ENCODE measurements at places on chromosomes 4 and X.
A peak's percentile ranks its signal among the peaks of the same experiment; 100 is the strongest.

DNA sequence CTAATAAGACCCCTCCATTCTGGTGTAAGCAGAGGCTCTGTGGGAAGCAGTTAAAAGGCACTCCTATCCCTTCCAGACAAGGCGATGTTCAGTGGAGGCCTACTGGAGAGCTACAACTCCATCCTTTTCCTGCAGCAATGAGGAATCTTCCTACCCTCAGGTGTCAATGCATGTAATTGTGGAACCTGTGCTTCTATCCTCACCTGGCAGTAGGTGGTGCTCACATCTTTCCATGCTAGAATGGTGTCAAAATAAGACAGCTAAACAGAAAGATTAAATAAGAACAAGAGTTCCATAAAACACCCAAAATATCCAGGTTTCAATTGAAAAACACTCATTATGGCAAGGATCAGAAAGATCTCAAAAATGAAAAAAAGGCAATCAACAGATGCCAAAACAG is 224.6 kb downstream of the IL15 start:
- no peak for DNase-seq
- H3K27ac ChIP-seq, result no peak overlapping the region
- H3K27me3 ChIP-seq, result no peaks in the 10 kb centered on the region
- no peaks in the 10 kb centered on the region for H3K4me1 ChIP-seq
- no peaks in the 10 kb centered on the region for H3K36me3 ChIP-seq
- no peak overlapping the region for H3K4me3 ChIP-seq

GRCh38 chr4:113147498-113148111 is 98.2 kb downstream of the ANK2 start:
- no peaks in the 10 kb centered on the region for H3K36me3 ChIP-seq
- H3K4me1 ChIP-seq, result no peaks in the 10 kb centered on the region
- DNase-seq, result no peak
- H3K27me3 ChIP-seq, result no peaks in the 10 kb centered on the region

- H3K4me3 ChIP-seq, result no peak overlapping the region
- no peaks in the 10 kb centered on the region for H3K36me3 ChIP-seq
Observed at GRCh38 chr4:26275281-26275680, 45.5 kb upstream of the RBPJ start.

DNA sequence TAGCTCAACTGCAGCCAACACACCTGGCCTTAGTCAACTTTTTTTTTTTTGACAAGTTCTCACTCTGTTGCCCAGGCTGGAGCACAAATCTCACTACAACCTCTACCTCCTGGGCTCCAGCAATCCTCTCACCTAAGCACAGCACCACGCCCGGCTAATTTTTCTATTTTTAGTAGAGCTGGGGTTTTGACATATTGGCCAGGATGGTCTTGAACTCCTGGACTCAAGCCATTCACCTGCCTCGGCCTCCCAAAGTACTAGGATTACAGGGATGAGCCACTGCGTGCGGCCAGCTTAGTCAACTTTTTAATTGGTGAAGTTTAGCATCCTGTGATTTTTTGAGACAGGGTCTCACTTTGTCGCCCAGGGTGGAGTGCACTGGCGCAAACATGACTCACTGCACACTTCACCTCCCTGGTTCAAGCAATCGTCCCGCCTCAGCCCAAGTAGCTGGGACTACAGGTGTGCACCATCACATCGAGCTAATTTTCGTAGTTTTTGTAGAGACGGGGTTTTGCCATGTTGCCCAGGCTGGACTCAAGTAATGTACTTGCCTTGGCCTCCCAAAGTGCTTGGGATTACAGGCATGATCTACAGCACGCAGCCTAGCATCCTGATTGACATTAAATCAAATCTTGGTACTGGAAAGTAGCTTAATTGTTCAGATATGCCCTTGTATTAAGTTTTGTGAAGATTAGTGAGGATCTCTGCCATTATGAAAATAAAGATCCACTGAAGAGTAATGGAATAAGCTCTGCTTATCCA is 8.3 kb downstream of the HNRNPDL start:
- H3K27me3 ChIP-seq, result no peaks in the 10 kb centered on the region
- DNase-seq, result no peak
- no peak overlapping the region for H3K27ac ChIP-seq
- peaks cover 51% of the 10 kb centered on the region for H3K36me3 ChIP-seq
- H3K4me1 ChIP-seq, result peaks cover 5% of the 10 kb centered on the region

DNA sequence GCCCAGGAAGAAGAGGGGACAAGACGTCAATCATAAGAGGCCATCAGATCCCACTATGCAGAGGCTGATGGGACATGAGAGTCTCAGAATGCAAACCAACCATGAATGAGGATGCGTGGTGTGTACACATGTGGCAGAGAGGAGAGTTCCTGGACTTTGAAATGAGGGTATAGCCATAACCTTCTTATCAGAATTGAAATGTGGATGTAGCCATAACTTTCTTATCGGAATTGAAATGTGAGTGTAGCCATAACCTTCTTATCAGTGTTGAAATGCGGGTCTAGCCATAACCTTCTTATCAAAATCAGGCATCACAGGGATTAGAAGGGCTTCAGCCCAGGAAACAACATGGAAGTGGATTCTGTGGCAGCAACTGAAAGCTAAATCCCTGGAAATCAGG is 415.5 kb upstream of the FAT1 start:
- H3K27me3 ChIP-seq, result no peaks in the 10 kb centered on the region
- H3K27ac ChIP-seq, result no peak overlapping the region
- H3K4me3 ChIP-seq, result no peak overlapping the region
- no peaks in the 10 kb centered on the region for H3K4me1 ChIP-seq
- no peaks in the 10 kb centered on the region for H3K36me3 ChIP-seq
- DNase-seq, result no peak

GRCh38 chr4:76694056-76694455 is 203.9 kb downstream of the SOWAHB start:
- no peak overlapping the region for H3K4me3 ChIP-seq
- H3K27me3 ChIP-seq, result peaks cover 50% of the 10 kb centered on the region
- no peaks in the 10 kb centered on the region for H3K36me3 ChIP-seq
- H3K27ac ChIP-seq, result no peak overlapping the region
- H3K4me1 ChIP-seq, result peaks cover 10% of the 10 kb centered on the region
- DNase-seq, result no peak

GRCh38 chr4:180455226-180455625 is 1788.0 kb upstream of the TENM3 start:
- H3K4me3 ChIP-seq, result no peak overlapping the region
- H3K4me1 ChIP-seq, result no peaks in the 10 kb centered on the region
- no peak for DNase-seq
- no peaks in the 10 kb centered on the region for H3K27me3 ChIP-seq

- H3K36me3 ChIP-seq, result no peaks in the 10 kb centered on the region
- no peak overlapping the region for H3K4me3 ChIP-seq
- no peak overlapping the region for H3K27ac ChIP-seq
- no peaks in the 10 kb centered on the region for H3K4me1 ChIP-seq
- no peak for DNase-seq
Observed at GRCh38 chr4:172983631-172984030, 185.0 kb upstream of the GALNT7 start.

DNA sequence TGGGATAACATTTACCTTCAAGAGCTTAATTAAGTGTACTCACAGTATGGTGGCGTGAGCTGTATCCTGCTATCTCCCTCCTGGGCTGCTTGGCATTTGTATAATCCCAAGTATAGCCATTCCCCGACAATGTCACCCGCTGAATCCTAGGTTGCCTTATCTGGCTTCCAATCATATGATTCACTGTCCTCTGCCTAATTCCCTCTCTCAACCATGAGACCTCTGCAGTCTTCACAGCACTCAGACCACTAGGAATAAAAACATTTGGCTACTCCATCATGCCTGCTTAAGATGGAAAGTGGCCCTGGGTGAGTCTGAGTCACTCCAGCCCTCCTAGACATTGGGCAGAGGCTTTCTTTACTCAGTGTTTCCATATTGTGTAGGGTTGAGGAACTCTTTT is 28.9 kb upstream of the WDFY3 start:
- H3K27ac ChIP-seq, result no peak overlapping the region
- H3K36me3 ChIP-seq, result no peaks in the 10 kb centered on the region
- no peak overlapping the region for H3K4me3 ChIP-seq
- no peaks in the 10 kb centered on the region for H3K27me3 ChIP-seq

DNA sequence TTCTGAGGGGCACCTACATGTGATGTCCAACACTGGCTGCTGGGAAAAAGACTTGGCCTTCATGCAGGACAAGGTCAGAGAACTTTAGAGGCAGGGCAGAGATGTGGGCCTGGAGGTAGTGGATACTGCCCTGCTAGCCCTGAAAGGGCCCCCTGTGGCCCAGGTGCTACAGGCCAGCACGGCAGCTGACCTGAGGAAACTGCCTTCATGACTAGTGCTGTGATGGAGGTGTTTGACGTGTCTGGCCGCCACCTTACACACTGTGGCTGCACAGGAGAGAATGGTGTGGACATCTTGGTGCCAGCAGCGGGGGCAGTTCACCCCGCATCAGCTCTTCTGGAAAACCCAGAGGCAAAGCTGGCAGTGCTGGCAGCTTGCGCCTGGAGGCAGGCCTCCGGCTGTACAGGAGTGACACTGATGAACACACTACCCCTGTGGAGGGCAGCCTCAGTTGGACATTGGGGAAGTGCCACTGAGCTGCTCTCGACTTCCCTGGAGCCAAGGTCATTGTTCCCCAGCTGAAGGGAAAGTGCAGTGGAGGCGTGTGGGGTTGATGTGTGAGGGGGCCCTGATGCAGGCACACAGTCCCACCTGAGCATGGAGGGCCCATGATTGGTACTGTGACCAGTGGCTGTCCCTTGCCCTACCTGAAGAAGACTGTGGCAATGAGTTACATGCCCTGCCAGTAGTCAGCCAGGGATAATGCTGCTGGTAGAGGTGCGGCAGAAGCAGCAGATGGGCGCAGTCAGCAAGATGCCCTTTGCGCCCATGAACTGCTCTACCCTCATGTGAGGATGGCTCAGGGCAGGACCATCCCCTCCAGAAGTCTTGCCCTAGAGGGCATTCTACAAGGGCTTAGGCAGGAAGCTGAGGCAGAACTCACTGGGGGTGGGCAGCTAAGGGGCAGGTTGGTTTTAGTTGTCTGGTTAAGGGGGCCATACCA is 36.9 kb downstream of the COQ2 start:
- DNase-seq, result no peak
- H3K36me3 ChIP-seq, result no peaks in the 10 kb centered on the region
- H3K4me1 ChIP-seq, result peaks cover 9% of the 10 kb centered on the region

- no peak overlapping the region for H3K4me3 ChIP-seq
- no peak overlapping the region for H3K27ac ChIP-seq
- H3K36me3 ChIP-seq, result no peaks in the 10 kb centered on the region
- no peaks in the 10 kb centered on the region for H3K4me1 ChIP-seq
- no peak for DNase-seq
Observed at GRCh38 chr4:95141361-95141760, 383.6 kb downstream of the BMPR1B start.

- no peaks in the 10 kb centered on the region for H3K27me3 ChIP-seq
- H3K4me3 ChIP-seq, result no peak overlapping the region
- no peak overlapping the region for H3K27ac ChIP-seq
- DNase-seq, result no peak
- H3K4me1 ChIP-seq, result peaks cover 17% of the 10 kb centered on the region
Observed at GRCh38 chrX:47573341-47574075, 8.7 kb upstream of the TIMP1 start.

DNA sequence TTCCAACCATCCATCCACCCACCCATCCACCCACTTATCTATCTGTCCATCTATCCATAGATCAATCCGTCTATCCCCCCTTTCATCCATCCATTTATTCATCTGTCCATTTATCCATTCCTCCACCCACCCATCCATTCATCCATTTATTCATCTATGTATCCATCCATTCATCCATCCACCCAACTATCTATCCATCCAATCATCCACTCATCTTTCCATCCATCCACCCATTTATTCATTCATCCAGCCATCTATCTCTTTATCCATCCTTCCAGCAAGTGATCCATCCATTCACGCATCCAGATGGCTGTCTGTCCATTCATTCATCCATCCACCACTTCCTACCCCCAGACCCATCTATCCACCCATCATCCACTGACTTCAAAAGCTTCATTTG is 84.0 kb upstream of the CD99 start:
- no peaks in the 10 kb centered on the region for H3K27me3 ChIP-seq
- DNase-seq, result no peak
- peaks cover 34% of the 10 kb centered on the region for H3K4me1 ChIP-seq

DNA sequence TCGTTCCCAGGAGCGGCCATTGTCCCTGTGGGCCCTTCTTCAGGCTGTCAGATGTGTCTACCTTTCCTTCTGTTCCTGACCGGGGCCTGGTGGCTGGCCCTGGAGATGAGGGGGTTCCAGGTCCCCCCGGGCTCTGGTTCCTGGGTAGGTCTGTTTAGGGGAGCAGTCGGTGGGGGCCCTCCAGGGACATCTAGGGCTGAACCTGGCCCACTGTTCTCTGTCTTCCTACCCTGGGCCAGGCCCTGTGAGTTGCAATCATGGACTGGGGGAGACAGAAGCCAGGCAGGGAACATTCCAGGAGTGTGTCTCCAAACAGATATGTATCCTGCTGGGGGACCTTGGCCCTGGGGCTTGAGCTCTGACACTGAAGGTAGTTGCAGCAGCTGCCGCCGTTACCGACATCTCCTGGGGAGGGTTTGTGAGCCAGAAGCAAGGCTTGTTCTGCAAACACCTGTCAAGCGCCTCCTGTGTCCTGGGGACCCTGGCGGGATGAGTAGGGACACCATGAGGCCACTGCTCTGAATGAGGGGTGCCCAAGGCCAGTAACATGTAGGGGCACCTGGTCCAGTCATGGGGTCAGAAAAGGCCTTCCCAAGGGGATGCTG is 49.5 kb upstream of the ADRA2C start:
- H3K36me3 ChIP-seq, result no peaks in the 10 kb centered on the region
- H3K4me1 ChIP-seq, result no peaks in the 10 kb centered on the region
- H3K27ac ChIP-seq, result no peak overlapping the region
- H3K27me3 ChIP-seq, result peaks cover 19% of the 10 kb centered on the region

- DNase-seq, result no peak
- H3K36me3 ChIP-seq, result no peaks in the 10 kb centered on the region
- no peak overlapping the region for H3K4me3 ChIP-seq
Observed at GRCh38 chrX:38275615-38276014, 51.7 kb downstream of the RPGR start.

GRCh38 chrX:19799319-19800182 is 87.8 kb downstream of the SH3KBP1 start:
- peak overlapping the region; percentile 75 for H3K4me3 ChIP-seq
- H3K4me1 ChIP-seq, result peaks cover 64% of the 10 kb centered on the region
- peaks cover 13% of the 10 kb centered on the region for H3K36me3 ChIP-seq
- H3K27ac ChIP-seq, result peak overlapping the region; percentile 72
- DNase-seq, result peak; percentile 42
- no peaks in the 10 kb centered on the region for H3K27me3 ChIP-seq

DNA sequence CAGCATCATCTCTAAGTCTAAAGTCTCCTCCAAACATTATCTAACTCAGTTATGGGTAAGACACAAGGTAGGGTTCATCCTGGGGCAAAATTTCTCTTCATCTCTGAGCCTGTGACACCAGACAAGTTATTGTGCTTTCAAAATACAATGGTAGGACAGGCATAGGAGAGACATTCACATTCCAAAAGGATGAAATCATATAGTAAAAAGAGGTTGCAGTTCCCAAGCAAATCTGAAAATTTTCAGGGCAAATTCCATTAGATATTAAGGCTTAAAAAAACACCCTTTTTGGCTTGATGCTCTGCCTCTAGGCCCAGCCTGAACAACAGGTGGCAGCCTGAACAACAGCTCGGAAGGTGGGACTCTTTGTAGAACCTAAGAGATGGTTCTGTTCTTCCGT is 448.3 kb upstream of the SLIT2 start:
- H3K4me3 ChIP-seq, result no peak overlapping the region
- H3K27me3 ChIP-seq, result no peaks in the 10 kb centered on the region
- no peaks in the 10 kb centered on the region for H3K4me1 ChIP-seq
- H3K36me3 ChIP-seq, result no peaks in the 10 kb centered on the region
- no peak for DNase-seq
- H3K27ac ChIP-seq, result no peak overlapping the region

- H3K4me1 ChIP-seq, result no peaks in the 10 kb centered on the region
- H3K27me3 ChIP-seq, result no peaks in the 10 kb centered on the region
- H3K27ac ChIP-seq, result no peak overlapping the region
- DNase-seq, result no peak
- no peaks in the 10 kb centered on the region for H3K36me3 ChIP-seq
Observed at GRCh38 chr4:135382280-135382959, 1180.8 kb upstream of the PABPC4L start.
